ENCODE measurements at places on chromosomes 4 and X.

- DNase-seq, result peak; percentile 23
Measured at GRCh38 chr4:146178126-146178525, 2.6 kb downstream of the LSM6 start.

DNA sequence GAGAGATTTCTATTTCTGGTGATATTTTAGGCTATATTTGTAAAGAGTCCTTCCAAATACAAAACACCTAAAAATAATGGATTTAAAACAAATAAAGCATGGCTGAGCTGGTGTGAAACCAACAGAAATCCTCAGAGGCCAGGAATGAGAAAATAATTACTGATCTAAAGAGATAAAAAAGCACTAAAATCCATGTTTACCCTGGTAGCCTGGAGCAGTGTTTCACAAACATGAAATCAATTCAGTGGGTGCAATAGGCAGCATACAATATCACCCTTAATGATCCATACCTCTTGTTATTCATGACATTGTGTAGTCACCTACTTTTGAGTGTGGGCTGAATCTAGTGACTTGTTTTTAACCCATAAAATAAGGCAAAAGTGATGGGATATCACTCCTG is 14.6 kb downstream of the PFKFB1 start:
- DNase-seq, result no peak

GRCh38 chr4:94334962-94335361 is 7.7 kb downstream of the HPGDS start:
- no peak for DNase-seq

GRCh38 chr4:81519856-81520255 is 48.1 kb upstream of the RASGEF1B start:
- no peak for DNase-seq

DNA sequence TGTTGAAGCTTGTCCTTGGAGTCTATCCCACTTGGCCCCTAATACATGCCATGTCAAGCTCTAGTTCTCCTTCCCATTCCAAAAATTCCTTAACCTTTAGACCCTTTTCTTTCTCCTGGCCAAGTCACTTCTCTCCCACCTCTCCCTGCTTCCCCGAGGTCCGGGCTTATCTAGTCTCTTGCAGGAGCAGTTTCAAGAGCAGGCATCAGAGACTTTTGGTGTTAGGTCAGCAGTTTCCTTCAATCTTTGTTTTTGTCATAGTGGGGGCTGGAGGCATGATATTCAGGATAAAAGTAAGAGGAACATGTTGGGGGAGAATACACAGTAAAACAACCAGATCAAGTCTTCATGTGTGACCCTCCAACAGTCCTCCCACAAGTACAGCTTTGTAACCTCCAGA is 11.5 kb upstream of the IDS start:
- DNase-seq, result no peak

DNA sequence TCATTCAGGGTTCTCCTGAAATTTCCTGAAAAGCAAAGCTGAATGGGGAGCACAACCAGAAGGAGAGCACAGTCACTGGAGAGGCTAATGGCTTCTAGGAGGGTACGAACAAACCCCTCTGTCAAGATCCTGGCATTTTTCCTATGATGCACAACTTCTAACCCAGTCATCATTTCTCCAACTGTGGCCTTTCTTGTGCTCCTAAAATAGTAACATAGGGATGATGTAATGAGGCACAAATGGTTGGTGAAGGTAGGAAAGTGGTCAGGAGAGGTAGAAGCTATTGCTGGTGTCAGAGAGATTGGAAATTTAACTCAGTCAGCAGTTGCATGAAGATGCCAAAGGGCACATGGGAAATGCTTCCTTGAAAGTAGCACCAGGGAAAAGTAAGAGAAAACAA is 52.7 kb downstream of the SLC10A7 start:
- DNase-seq, result no peak

GRCh38 chr4:98203332-98204235 is 57.6 kb upstream of the RAP1GDS1 start:
- no peak for DNase-seq

- DNase-seq, result no peak
Measured at GRCh38 chr4:151567056-151567455, 158.1 kb downstream of the FHIP1A start.
